Activated naive CD8-positive, alpha-beta T cell treated with anti-CD3 and anti-CD28 coated beads, Interleukin-2, amount 10 ng/mL, durations not matched to agents 7 days and 5 days (primary cell): ENCODE measurements at places on chromosomes 7 and 10. TPM values are rescaled to one million over a fixed set of nuclear protein-coding genes. Genes with fewer than 3 reads are reported as not detected.

The SPDYE11 gene
- total RNA-seq: not detected

The NRAP gene
- not detected for total RNA-seq

The TMEM270 gene
- not detected for total RNA-seq

The LRRC4 gene
- total RNA-seq: 0.11 TPM

The PCLO gene
- not detected for total RNA-seq

The GPR22 gene
- total RNA-seq: not detected

The SERPINE1 gene
- 0.51 TPM for total RNA-seq

- DNase-seq: no peak
Observed at GRCh38 chr7:124752310-124752709, 13.3 kb downstream of the GPR37 start.

DNA sequence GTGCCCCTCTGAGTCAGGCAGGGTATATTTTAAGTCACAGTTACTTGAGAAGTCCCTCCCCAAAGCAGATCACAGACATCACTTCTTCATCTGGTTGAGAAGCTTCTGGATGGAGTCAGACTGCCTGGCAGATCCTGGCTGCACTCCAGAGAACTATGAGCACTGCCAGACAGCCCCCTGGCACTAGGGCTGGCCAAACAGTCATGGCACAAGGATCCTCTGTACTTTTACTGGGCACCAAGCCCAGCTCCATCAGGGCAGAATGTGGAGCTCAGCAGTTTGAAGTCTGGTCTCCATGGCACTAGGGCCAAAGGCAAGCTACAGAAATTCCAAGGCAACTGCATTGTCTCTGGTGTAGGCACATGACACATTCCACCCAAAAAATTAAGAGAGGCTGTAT lies 162.1 kb downstream of the NRG3 start:
- no peak for DNase-seq

- DNase-seq: no peak
Observed at GRCh38 chr10:78861529-78862327, 207.0 kb upstream of the ZMIZ1 start.

GRCh38 chr10:9766762-9767161 lies 1250.9 kb upstream of the CELF2 start:
- no peak for DNase-seq

DNA sequence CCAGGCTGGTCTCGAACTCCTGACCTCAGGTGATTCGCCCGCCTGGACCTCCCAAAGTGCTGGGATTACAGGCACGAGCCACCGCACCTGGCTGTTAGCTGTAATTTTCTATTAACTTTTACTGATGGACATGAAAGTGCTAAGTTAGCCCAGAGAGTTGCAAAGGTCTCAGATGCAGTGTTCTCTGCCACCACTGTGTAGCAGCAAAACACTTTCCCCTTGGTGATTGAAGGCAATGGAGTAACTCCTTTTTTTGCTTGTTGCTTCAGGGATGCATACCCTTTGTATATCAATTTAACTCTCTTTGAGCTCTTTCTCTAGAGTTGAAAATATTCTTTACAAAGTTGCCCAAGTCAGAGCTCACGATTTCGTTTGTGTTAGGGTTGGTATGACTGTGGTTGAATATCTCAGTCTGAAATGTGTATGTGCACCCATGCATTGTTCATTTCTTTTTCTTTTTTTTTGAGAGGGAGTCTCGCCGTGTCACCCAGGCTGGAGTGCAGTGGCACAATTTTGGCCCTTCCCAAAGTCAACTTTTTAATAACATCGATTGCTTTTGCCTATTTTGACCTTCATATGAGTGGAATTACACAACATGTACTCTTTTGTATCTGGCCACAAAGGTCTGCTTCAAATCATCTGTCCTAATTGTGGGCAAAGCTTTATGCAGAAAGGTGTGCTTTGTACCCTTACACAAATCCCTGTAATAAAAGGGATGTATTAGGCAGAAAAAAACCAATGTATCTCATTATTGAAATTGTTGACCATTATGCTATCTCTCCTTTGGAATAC lies 52.6 kb downstream of the GTF2I start:
- no peak for DNase-seq

DNA sequence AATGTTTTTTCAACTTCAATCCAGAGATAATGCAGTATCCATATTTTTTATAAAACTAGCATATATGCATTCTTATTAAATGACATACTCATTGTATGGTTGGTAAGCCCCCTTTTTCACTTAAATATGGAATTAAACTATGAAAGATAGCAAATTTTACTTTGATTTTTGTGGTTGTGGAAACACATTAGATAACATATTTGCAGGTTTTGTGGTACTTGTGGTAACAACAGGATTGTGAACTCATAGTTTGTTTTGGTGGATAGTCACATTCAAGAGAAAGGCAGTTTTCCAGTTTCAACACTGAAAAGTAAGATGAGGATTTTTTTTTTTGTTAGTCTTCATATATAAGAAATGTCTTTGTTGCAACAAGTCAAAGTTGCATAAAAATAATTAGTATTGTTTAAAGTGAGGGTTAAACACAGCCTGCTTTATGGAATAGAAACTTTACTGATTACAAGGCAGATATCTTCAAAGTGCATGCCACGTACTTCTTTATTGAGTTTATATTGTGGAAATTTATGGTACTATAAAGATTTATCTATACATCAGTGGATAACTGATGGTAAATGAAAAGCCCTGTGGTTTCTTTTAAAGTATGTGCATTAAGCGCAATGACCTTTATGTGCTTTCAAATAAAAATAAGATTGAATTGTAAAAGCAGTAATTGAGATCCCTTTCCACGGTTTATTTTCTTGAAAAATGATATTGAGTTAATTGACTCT lies 39.7 kb upstream of the SEMA3D start:
- DNase-seq: no peak

DNA sequence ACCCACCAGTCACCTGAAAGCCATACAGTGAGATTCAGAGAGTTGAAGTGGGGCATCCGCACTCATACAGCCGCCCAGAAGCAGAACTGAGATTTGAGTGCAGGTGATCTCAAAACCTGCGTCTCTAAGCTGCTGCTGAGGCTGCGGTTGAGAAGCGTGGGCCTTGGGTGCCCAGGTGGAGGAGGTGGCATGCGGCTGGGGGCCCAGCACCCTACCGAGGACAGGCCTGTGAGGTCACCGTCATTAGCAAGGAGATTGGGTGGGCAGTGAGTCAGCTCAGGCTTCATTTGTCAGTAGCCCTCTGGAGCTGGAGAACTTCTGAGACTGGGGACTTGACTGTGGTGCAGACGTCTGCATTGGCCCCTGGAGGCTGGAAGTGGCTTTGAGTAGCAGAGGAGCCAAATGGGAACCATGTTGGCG lies 29.8 kb downstream of the ZMIZ1 start:
- DNase-seq: no peak

- DNase-seq: no peak
Observed at GRCh38 chr7:121431389-121431995, 35.4 kb upstream of the FAM3C start.

GRCh38 chr10:132523561-132524442 lies 13.8 kb upstream of the INPP5A start:
- peak; percentile 22 for DNase-seq

DNA sequence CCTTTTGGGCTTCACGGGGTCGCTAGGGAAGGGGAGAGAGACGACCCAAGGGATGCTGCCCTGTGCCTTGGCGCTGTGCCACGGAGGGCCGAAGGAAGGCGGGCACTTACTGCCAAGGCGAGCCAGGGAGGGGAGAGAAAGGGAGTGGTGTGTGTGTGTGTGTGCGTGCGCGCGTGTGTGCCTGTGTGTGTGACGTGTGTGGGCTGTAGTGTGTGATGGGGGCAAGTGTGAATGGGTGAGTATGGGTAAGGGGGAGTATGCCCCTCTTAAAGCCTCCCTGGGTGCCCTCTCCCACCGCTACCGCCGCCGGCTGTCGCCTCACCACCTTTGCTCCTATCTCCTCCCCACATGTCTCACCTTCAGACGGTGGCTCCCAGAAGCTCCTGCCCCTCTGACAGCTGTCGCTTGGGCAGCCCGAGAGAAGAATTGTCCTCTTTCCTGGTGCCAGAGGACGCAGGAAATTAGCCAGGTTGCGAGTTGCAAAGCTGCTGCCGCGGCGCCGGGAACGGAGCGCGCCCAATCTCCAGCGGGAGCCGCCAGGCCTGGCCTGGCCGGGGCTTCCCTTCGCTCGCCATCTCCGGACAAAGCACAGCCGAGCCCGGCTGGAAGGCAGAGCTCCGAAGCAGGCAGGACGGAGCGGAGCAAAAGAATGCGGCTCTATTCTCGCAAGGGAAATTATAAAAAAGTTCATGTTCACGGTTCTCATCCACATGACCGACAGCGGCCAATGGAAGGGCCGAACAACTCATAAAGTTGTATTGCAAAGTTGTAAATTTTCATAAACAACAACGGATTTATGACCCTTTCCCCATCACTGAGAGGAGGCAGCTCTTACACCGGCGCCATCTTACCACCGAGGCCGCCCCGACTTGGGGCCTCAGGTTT lies at the start of gene HOXA3:
Gene HOXA3, minus strand, starts transcription at position 653 of the 885 bp plus-strand sequence. CDS start 41,943 bp downstream, outside the sequence.
- no peak for DNase-seq
